Stimulated activated CD4-positive, alpha-beta T cell treated with anti-CD3 and anti-CD28 coated beads, Interleukin-4, amount 100 ng/mL, for 48 hours (primary cell): ENCODE measurements at places on chromosomes 2 and 18.

DNA sequence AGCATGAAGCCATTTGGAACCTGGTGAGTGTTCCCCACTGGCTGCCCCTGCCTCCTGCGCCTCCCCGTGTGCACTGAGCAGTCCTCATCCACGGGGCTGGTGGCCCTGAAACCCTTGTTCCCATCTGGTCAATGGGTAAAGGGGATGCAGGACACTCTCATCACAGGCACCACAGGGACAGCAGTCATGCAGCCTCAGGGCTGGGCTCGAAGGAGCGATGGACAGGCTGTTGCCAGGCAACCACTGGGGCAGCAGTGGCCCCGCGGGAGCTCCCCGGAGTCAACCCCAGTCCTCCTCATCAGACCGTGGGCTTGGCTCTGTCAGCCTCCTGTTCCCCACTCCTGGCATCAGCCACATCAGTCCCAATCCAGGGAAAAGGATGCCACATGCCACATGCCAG, 509.5 kb downstream of the EIPR1 start:
- no peak for DNase-seq

- no peak for DNase-seq
Measured at GRCh38 chr18:47409519-47409918, 158.1 kb upstream of the SKOR2 start.

DNA sequence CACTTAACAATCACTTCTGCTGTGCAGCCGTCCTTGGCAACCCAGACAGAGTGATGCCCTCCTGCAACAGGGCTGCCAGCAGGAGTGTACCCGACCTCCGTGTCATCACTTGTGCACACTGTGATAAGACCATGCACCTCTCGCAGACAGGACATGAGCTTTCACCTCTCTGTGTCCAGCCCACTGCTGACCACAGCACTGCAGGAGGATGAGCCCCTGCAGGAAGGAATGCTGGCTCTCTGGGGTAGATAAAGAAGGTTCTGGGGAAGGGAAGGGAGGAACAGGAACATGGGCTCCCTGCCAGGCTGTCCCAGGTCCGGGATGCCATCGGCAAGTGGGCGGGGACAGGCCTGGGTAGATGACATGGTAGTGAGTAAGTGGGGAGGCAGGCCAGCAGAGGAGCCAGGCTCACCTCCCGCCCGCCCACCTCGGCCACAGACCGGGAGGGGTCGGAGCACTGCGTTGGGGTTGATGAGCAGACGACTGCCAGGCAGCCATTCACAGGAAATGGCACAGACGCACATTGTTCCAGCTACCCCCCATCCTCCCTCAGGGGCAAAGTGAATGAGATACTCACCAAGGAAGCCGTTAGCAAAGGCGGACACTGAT, 18.6 kb upstream of the COL6A3 start:
- peak; percentile 84 for DNase-seq

DNA sequence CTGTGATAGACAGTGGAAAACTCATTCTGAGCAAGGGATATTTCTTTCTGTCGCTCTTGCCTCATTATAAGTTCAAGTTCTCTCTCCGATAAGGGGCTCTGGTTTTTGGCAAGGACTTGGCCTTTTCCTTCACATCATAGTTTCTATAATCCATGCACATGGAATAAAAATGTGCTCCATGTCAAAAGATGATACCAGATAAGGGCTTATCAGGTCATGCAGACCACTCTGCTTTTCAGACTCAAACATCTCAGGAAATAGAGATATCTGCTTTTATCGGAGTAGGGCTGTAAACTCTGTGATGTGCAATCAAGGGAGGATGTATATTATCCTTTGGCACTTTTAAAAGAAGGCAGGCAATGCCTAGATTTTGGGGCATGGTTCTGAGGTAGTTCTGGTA, 45.0 kb upstream of the DARS1 start:
- DNase-seq, result no peak

GRCh38 chr18:52499016-52499415, 159.0 kb downstream of the DCC start:
- no peak for DNase-seq

DNA sequence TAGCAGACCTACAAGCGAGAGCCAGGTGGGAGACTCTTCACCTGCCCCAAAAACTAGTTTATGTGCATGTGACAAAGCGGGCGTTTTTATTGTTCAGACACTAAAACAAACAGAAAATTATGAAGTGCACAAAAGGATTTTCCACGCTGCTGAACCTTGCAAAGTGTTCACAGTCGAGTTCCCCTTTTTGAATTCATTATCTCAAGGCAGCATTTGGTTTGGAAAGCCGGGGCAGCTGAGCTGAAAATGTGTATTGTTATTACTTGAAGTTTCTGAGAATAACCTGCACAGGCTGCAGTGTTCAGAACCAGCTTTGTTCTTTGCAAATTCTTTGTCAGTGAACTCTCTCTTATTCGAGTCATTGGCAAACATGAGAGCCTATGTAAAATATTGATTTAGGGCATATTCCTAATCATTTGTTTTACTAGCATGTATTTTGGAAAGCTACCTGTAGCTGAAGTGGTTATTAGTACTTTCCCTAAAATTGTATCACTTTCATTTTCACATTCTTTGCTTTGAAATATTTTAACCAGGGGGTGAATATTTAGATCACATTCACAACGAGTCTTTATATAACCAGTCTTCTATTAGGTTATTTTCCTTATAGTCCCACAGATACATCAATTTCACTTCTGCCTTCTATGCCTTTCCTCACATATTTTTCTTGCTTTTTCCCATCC, 59.5 kb downstream of the LRRTM1 start:
- no peak for DNase-seq

- no peak for DNase-seq
Measured at GRCh38 chr2:203649176-203649814, 57.1 kb upstream of the CD28 start.

DNA sequence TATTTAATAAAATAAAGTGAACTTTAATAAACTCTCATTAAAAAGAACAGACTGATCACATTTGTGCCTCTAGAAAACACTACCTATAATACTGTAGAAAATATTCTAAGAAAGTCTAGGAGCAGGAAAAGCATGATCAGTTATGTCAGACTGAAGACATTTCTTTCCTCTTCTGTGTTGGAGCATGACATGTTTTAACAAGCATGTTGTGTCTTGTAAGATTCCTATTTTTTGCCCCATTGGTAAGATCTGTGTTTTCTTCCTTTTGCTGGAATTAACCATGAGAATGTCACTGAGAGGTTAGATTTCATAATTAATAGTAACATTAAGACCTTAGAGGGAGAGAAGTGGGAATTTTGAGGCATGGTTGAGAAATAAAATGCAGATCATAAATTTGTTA, 27.7 kb downstream of the LAMA3 start:
- DNase-seq, result no peak

DNA sequence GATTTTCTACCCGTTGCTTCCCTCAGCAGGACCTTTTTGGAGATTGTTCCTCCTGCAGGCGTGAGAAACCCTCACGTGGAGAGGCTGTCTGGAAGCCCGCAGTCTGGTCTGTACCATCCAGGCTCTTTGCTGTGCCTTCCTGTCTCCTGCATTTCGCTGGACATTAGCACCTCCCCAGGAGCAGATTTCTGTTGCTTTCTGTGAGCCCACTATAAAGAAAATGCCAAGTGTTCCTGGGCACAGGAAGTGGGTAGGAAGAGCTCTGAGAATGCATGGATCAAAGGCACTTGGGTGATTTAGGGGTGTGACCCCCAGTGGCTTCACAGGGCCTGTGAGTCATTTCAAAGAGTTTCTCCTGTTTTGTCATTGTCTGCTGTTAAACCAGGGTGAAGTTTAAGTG, 27.3 kb downstream of the SPTBN1 start:
- DNase-seq, result no peak

DNA sequence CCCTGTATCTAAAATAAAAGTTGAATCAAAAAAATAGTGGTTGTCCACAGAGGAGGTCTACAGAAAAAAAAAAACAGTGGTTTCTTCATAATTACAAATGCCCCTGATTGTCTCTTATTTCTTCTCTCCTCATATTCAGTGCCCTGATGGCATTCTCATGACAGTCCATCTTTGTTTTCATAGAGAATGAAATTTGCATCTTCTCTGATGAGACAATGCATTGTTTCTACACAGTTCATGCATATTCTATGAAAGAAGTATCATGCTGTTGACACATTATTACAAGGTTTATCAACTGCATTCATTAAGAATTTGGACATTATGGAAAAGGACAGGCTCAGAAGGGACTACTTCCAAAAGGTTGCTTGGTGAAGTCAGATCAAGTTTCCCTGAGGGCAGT, 59.5 kb downstream of the LHCGR start:
- no peak for DNase-seq

- DNase-seq, result no peak
Measured at GRCh38 chr2:142944721-142945120, 67.3 kb downstream of the KYNU start.

DNA sequence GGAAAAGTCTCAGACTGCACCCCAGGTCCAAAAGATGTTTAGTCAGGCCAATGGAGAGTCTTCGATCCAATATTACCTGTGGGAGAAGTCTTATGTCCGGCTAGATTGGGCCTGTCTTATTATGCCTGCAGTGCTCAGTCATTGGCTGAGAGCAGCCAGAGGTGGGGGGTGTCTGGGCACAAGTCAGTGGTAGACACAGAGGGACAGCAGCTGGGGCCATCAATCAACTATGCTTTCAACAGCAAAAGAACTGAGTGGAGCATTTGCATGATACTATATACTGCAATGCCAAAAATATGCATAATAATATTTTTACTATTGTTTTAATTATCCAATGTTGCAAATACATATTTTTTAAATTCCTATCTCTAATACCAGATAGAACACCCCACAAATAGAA, 298.6 kb upstream of the CDH20 start:
- no peak for DNase-seq

DNA sequence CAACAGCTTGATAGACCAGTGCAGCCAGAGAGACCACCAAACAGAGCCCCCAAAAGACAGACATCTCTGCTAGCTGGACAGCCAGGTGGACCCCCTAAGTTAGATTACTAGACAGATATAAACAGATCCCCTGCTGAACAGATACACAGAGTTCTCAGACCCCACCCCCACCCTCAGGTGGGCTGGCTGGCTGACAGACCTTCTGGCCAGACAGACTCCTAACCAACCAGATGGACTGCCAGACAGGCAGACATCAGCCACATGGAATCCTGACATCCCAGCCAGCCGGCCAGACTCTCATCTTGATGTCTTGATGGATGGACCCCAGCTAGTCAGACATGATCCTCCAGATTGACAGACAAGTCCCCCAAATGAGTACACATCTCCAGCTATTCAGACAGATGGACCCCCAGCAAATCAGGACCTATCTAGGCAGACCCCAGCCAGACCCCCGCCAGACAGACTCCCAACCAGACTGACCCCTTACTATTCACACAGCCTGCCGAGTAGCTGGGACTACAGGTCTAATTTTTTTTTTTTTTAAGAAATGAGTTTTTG, 18.0 kb downstream of the PTPN18 start:
- DNase-seq, result no peak

- DNase-seq, result no peak
Measured at GRCh38 chr2:227942965-227943364, 71.5 kb downstream of the DAW1 start.

- no peak for DNase-seq
Measured at GRCh38 chr2:6113786-6114185, 421.6 kb downstream of the SOX11 start.

DNA sequence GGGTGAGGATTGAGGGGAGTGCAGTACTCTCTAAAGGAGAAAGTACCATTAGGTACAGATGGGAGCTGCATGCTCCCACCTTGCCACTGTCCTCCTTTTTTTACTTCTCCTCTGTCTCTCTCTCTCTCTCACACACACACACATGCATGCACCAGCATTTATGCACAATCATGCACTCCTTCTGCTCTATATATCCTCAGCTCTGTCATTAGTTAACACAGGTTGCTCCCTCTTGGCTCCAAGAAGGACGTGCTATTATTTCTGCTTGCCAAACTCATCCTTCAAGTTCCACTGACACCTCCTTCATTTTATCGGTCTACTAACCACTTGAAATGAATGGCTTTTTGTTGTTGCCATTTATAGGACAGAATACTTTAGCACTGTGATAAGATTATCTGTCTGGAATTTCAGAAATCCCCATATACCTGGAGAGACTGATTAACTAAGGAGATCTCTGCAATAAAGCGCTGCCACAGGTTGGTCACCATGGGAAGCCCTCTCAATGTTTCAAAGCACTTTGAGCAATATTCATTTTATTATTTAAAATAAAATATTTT, 178.5 kb upstream of the TRIB2 start:
- no peak for DNase-seq

GRCh38 chr18:47935321-47936055, 5.0 kb upstream of the SMAD2 start:
- DNase-seq, result no peak

DNA sequence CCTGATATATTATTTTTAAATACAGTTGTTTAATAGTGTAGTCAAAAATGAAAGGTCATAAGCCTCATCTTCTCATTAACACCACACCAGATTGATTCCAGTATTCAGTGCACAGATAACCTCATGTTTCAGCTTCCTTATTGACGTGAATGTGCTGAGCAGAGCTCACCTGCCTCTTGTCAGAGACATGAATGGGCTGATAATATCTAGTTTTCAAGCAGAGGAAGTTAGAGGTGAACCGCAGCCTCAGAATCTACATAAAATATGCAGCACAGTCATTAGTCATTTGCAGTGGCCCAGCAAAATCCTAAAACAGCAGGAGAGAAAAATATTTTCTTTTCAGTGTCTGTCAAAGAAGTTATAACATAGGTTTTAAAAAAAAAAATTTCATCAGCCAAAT, 216.2 kb downstream of the GBX2 start:
- no peak for DNase-seq

DNA sequence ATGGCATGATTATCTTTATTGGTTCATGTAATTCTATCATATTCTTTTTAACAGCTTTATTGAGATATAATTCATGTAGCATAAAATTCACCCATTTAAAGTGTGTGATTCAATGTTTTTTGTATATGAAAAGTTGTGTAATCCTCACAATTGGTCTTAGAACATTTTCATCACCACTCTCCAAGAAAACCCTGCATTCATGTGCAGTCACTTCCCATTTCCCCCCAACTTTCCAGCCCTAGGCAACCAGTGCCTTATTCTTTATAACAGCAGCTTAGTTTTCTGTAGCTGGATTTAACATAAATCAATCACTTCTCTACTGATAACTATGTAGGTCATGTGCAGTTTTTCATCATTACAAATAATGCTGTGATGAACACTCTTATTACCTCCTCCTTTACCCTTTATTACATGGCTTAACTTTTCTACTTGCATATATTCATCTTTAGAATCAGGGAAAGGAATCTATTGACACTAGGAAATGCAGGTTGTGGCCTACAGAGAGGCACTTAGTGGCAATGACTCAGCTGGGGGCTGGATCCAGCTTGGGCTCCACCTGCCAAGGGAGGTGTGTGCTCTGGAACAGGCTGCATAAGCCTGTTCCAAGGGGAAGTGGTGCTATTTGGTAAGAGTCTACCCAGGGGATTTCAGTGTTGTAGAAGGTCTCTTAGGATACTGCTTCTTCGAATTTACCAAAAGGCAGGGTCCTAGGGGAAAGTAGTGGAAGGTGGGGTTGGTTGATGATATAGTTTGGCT, 89.1 kb downstream of the ETAA1 start:
- DNase-seq, result no peak
